ENCODE measurements at places on chromosomes 4 and X. TPM values are rescaled to one million over a fixed set of nuclear protein-coding genes. Genes with fewer than 3 reads are reported as not detected.

The ETDA gene
- not detected for total RNA-seq

The IL21 gene
- not detected for total RNA-seq

The F11 gene
- not detected for total RNA-seq

The CYLC1 gene
- total RNA-seq = not detected

The EGF gene
- total RNA-seq = 1.1 TPM

The PGRMC1 gene
- 89.6 TPM for total RNA-seq

The BCAP31 gene
- total RNA-seq = 300 TPM

The RAB40AL gene
- 0.26 TPM for total RNA-seq

The PPARGC1A gene
- total RNA-seq = 1.6 TPM

The HHIP gene
- total RNA-seq = not detected

The TCEAL6 gene
- total RNA-seq = not detected

The SLC9B1 gene
- 1.0 TPM for total RNA-seq

The SMIM10 gene
- total RNA-seq = not detected

The ARMCX1 gene
- 5.8 TPM for total RNA-seq

The TMSB15C gene
- 1.8 TPM for total RNA-seq

The SATL1 gene
- total RNA-seq = not detected

The RASGEF1B gene
- total RNA-seq = 6.8 TPM

The TMEM175 gene
- total RNA-seq = 3.4 TPM

The SSX2 gene
- total RNA-seq = not detected

The GLRA3 gene
- total RNA-seq = not detected

The TMEM31 gene
- not detected for total RNA-seq

The H2AZ1 gene
- 276 TPM for total RNA-seq

The LGI2 gene
- not detected for total RNA-seq

The TCEANC gene
- 2.0 TPM for total RNA-seq

The UGT2B11 gene
- total RNA-seq = not detected

The IL2RG gene
- total RNA-seq = 0.26 TPM
